ENCODE measurements at places on chromosomes 4 and X.

GRCh38 chr4:159111416-159111815 lies 8.5 kb downstream of the RAPGEF2 start:
- DNase-seq = no peak

DNA sequence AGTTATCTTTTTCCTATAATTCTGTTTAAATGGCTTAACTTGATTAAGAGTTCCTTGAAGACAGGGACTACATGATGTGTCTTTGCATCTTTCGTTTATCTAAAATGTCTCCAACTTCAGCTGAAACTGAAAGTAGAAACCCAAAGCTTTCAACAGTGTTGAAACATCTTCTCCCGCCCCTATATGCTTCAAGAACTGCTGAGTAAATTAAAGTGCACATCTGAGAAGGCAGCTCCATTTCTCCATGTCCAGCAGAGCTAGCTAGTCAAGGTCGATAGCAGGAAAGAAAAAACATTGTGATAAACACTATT lies 185.7 kb upstream of the TBL1X start:
- DNase-seq = no peak

DNA sequence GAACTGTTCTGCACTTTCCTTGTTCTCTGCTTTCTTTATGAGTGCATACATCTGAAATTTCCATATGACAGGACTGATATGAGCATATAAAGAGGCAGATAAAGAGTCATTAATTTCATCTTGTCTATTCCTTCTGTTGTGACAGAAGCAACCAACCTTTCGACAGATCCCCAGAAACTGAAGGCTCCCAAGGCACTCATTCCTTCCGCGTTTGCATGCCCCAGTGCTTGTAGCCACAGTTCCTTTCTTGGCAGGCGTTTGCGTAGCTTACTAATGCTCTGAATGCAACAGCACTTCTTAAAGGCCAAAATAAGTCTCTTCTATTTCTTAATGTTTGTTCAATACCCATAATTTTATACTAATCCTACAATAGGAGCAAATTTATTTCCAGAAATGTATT lies 94.0 kb upstream of the TBL1X start:
- DNase-seq = no peak

DNA sequence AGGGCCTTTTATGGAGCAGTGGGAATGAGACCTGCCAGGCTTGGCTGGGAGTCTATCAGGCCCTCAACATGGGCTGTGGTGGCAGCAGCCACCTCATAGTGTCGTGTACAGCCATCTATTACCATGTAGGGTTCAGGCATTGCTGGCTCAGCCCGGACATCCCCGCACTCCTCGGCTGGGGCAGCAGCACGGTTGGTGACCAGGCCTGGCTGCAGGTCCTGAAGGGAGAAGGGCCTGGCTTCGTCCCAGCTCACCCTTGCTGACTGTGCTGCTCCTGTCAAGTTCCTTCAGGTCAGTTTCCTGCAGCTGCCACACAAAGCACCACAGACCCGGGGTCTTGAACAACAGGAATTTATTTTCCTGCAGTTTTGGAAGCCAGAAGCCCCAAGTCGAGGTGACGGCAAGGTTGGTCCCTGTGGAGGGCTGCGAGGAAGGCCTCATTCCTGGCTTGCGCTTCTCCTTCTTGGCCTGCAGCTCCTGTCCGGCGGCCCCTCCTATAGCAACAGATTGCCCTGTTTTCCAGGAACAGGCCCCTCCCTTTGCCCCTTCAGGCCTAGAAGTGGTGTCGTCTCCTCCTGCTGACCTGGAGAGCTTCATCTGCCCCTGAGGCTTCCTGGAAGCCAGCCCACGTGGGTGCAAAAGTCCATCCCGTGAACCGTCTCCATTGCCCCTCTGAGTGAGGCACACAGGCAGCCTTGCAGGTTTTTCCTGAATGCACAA lies 25.2 kb upstream of the SORCS2 start:
- DNase-seq = no peak

- no peak for DNase-seq
These were observed 112.7 kb downstream of the DHX15 start for GRCh38 chr4:24471486-24472160.

DNA sequence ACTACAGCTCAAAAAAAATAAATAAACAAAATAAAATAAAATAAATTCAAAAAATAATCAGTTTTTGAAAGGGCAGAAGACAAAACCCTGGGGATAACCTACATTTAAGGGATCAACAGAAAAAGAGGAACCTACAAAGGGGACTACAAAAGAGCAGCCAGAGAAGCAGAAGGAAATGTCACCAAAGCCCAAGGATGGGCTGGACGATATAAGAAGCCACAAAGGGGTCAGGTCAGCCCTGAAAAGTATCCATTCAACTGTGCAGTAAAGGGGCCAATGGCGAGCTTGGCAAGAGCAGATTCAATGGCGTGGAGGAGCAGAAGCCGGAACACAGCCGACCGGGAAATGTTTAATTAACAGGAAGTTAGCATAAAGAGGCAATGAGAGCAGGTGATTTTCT lies 16.9 kb downstream of the ACOT9 start:
- no peak for DNase-seq

DNA sequence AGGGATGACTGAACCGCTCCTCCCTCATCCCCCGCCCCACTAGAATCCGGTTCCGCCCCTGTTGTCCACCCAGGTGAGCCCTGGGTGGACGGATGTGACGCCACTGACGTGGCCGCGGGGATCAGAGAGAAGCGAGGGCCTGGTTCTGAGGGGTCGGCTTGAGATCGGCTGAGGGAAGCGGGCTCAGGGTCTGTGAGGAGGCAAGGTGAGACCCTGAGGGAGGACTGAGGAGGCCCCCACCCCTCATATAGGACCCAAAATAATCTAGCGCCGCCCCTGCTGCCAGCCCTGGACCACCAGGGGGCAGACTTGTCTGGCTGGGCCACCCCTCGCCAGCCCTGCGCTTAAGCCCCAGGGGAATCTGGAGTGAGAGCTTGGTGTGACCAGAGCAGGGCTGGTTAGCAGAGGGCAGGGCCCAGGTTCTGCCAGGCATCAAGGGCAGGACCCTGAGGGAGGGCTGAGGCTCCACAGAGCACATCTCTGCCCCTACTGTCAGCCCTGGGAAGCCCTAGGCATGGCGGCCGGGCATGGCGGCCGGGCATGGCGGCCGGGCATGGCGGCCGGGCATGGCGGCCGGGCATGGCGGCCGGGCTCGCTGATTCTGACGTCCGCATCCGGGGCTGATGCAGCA lies at the start of gene MAGEA8:
MAGEA8 (plus strand) TSS at position 103 of the 631 bp plus-strand sequence. CDS start 3,090 bp downstream, outside the sequence.
- no peak for DNase-seq

DNA sequence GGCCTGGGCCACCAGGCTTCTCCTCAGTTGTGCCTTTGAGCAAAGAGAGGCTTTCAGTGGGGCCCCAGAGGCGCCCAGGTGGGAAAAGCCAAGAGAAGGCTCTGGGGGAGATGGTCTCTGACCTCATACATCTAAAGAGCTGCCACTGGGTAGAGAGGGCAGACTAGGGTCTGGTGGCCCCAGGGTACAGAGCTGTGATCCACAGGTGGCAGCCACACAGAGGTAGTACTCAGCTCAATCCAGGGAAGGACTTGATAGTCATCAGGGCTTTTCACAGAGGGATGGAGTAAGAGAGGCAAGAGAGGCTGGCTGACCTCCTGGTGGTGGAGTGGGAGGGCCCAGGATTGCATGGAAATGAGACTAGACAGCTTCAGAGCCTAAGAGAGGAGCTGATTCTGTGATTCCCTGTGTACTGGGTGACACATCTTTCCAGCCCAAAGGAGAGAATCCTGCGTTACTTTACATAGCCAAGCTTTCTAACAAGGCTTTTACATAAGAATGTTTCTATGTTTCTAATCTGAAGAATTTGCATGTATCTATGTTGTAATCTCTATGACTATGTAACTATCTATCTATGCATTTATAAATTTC lies 53.2 kb upstream of the PJA1 start:
- no peak for DNase-seq

DNA sequence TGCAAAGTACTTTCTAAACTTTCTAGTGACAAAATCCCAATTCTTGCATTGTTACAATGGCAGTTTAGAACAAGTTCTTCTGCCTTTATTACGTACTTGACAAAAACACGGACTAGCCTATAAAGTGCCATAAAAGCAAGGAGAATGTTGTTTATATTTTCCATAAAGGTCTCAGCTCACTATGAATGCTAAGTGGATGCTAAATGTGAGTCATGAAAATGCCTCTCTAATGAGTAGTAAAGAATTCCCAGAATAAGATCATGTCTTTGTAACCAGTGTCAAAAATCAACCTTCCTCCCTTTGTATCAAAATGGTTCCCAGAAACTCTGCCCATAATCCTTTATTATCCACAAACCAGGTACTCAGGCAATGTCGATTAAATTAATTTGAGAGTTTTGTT lies 539.8 kb upstream of the SLIT2 start:
- no peak for DNase-seq

GRCh38 chr4:143555676-143556075 lies 42.2 kb downstream of the SMARCA5 start:
- DNase-seq = no peak

DNA sequence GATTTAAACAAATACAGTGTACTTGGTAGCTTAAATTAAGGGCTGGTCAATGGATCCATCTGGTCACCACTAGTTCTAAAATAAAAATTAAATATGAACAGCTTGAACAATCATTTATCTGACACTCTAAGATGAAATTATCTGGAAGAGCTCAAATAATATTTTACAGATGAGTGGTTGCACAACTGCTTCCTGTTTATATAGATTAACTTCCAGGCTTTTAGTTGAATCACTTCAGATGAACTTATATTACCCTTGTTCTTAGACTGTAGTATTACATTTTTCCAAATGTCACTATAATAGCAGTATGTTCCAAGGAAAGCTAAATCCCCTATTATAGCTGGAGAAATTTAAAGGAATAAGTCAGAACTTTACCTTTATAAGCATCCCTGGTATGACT lies 92.4 kb upstream of the SMIM10 start:
- no peak for DNase-seq

GRCh38 chrX:1928805-1929204 lies 313.9 kb downstream of the ASMT start:
- DNase-seq = no peak

- no peak for DNase-seq
These were observed at the start of gene PTTG2 for GRCh38 chr4:37960098-37960497. Gene PTTG2 (plus strand): TSS chr4:37960398. CDS start chr4:37960435, 37 bp downstream.

DNA sequence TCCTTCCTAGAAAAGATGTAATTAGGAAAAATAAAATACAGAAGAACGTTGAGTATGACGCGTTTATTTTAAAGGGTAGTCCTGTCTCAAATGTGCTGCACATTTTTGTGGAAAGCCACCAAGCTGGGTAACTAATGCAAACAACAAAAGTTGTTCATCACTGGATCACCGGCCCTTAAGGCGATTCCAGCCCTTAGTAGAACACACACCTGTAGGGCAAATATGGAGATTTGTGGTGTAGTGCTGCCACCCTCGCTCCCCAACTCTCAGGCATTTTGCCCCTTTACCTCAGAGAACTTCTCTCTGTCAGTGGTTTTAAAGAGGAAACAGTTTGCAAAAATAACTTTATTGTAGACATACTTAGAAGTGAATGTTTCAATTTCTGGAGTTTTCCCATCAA lies 1.9 kb downstream of the TBL1X start:
- DNase-seq = no peak

DNA sequence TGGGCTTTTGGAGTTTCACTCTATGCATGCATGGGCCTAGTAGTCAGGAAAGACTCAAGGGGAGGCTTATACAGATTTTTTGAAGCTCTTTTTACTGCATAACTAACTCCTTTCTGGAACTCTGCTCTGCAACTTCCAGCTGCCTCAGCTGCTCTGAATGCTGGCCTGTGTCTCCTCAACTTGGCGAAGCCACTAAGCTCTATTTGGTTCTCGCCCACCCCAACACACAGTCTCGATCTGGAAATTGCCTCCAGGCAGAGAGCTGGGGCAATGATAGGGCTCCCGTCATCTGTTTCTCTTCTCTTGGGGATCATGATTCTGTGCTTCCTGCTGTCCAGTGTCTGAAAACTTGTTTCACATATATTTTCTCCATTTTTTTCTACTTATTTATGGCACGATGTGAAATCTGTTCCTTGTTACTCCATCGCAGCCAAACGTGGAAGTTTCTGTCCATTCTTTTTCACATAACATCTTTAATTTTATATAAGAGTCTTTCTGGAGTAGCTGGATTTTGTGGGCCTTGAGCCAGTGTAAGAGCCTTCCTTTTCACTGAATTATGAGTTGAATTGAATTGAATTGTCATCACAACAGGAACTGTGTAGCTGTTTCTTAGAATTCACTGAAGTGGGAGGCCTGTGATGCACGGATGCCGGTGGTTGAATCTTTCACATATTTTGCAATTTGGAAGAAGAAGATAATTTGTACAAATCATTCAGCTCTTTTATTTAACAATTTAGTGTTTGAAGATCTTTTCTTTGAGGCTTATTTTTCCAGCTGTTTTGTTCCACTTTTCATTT lies 9.0 kb downstream of the ZNF275 start:
- no peak for DNase-seq

DNA sequence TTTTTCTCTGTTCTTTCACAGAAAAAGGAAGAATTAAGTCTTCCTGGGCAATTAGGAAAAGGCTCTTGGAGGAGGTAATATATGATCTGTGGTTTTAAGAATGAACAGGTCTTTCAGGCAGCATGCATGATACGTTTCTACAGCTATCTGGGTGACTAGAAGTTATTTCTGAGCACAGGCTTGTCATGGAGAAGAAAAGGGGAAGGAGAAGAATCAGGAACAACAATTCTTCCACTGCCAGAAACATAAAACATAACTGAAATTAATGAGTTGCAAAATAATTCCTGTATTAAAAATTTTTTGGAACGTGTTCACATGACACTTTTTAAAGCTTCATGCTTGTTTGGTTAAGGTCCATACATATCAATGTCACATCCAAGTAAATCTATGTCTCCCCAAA lies 17.7 kb upstream of the STIM2 start:
- DNase-seq = no peak

DNA sequence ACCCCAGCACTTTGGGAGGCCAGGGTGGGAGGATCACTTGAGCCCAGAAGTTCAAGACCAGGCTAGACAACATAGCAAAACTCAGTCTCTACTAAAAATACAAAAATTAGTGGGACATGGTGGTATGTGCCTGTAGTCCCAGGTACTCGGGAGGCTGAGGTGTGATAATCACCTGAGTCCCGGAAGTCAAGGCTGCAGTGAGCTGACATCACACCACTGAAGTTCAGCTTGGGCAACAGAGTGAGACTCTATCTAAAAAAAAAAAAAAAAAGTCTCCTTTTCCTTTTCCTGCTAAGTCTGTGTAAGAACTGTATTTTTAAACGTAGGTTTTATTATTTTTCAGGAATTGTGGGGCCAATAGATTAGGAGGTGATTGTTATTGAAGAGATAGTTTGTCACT lies 356.7 kb downstream of the ARHGAP24 start:
- no peak for DNase-seq

GRCh38 chr4:110527156-110527555 lies 51.2 kb downstream of the ENPEP start:
- no peak for DNase-seq
